ENCODE measurements at places on chromosomes 2 and 18.

DNA sequence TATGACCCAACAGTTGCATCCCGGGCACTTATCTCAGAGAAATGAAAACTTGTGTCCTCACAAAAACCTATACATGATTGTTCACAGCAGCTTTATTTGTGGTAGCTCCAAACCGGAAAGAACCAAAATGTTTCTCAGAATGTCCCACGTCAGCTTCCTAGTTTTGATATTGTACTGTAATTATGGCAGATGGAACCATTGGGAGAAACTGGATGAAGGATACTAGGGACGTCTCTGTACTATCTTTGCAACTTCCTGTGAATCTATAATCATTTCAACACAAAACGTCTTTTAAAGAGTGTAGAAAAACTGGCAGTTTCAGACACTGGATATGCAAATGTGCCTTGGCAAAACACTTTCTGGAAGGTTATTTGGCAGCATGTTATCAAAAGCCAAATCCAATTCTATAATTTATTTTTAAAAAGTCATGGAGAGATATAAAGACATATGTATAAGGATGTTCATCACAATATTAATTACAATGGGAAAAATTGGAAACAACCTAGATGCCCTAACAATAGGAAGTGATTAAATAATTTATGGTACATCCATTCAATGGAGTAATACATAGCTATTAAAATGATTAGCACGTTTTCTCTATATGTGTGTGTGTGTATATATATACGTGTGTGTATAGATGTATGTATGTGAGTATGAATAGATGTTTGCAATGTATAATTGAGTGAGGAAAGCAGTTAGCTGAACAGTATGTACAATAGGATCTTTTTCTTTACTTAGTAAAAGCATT is 9.8 kb downstream of the SAG start:
- DNase-seq: no peak

DNA sequence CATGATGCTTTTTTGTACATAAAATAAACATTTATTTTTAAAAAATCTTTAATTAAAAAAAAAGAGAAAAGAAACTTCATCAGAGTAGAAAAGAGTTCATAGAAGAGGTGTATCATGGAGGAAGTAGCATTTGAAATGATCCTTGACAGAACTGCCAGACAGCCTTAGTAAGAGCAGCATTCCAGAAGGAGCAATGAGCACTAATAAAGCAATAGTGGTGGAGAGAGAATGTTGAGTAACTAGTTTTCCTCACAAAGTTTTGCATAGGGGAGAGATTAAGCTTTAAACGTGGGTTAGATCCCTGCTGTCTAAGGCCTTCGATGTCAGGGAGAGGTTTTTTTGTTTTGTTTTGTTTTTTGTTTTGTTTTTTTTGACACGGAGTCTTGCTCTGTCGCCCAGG is 29.8 kb upstream of the METTL21A start:
- DNase-seq: no peak

DNA sequence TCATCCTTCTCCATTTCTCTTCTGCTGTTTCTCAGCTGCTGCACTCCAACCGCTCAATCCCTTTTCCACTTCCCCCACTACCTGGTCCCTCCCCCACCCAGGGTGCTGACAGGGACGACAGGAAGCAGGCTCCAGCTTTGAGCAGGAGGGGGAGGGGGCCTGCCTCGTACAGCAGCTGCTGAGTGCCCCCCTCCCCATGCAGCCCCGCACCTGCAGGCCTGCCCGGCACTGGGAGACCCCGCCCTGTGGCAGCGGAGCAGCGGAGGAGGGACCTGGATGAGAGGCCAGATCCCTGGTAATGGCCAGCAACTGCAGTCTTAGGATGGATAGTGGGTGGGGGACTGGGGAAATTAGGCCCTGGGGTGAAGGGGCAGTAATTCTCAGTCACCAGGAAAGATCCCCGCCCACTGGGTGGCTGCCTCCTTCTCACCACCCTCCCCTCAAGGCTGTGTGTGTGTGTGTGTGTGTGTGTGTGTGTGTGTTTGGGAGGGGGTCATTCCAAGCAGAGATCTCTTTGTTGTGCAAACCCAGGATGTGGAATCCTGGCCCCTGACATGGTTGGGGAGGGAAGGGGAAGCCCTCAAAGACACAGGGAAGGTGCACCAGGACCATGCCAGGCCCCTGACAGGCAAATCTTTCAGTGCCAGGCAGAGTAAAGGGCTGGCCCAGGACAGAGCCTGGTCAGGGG is 6.8 kb upstream of the CRYBA2 start:
- no peak for DNase-seq

DNA sequence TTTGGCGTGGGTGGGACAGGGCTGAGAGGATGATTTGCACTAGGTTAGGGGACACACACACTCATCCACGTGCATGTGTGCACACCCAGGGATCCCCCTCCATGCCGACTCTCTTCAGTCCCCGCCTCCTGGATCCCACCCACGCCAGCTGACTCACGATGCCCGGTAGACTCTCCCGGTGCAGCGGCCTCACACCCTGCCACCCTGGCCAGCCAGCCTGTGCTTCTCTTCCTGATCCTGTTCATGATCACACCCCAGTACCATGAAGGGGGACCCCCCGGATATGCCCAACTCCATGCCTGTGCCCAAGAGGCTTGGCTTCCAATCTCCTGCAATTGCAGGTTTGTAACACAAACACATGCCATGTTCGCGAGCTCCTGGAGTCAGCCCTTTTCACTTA is 157.8 kb upstream of the HDAC4 start:
- DNase-seq: no peak

- DNase-seq: peak; percentile 49
Observed at GRCh38 chr18:10057894-10058791, 144.3 kb downstream of the VAPA start.

DNA sequence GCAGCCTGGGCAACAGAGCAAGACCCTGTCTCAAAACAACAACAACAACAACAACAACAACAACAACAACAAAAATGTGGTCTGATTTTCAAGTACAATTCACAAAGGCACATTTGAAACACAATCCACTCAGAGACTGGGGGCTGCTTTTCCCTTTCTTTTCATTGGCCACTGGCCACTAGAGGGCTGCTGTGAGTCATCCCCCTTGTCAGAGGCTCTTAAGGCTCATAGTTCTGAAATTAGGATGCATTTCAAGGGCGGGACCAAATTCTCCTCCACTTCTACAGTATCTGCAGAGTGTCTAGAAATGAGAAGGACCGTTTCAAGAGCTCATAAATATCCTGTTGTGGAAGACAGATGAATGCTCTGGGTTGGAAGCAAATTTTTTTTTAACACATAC is 285.4 kb downstream of the NRXN1 start:
- no peak for DNase-seq

All from adrenal gland (tissue), 19 donors.